Panc1 (cell line): ENCODE measurements at places on chromosomes 6 and 20. TPM values are rescaled to one million over a fixed set of nuclear protein-coding genes. Genes with fewer than 3 reads are reported as not detected.

The TP53RK gene
- 13.7 TPM for total RNA-seq

GRCh38 chr6:12586721-12587480, 129.7 kb upstream of the PHACTR1 start:
- H3K4me3 ChIP-seq = no peak overlapping the region
- H3K27me3 ChIP-seq = no peaks in the 10 kb centered on the region
- no peak for DNase-seq
- H3K27ac ChIP-seq = no peak overlapping the region

DNA sequence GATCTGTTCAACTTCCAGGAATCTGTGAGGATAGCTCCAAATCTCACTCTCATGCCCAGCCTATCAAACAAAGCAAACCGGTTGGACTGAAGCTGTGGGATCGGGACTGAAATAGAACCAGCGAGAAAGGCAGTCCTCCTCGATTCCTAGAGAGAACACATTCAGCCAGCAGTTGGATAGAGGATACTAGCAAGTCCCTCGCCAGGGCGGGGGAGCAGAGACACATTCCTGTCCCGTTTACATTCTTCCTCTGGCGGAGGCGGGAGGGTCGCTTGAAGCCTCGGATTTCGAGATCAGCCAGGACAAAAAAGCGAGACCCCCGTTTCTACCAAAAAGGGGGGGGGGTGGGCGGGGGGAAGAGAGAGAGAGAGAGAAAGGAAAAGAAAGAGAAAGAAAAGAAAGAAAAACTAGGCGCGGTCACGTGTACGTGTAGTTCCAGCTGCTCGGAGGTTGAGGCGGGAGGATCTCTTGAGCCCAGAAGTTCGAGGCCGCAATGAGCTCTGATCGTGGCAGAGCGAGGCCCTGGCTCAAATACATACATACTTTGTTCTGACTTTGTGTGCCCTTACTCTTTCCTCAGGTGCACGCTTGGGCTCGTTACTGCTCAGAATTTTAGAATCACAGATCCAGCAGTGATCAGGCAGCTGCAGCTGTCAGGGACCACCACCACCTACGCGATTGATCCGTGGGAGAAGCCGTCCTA, 19.5 kb downstream of the ZNF311 start:
- peak; percentile 97 for DNase-seq
- H3K4me1 ChIP-seq = peaks cover 14% of the 10 kb centered on the region
- H3K27me3 ChIP-seq = no peaks in the 10 kb centered on the region

DNA sequence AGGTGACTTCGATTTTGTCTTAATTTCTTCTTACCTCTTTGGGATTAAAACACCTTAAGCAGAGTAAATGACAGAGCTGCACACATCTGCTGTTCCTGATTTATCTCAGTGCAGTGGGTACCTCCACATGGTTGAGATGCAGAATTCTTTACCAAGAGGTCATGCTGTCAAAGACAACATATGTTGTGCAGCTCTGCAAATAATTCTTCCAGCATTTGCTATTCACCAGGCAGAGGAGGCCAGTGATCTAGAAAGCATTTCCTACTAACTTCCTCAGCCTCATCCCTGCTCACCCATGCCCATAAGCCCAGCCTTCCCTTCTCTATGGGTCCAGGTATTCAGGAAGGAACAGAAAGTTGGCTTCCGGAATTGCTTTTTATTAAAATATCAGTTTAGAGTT, 109.3 kb downstream of the THBS2 start:
- no peaks in the 10 kb centered on the region for H3K27me3 ChIP-seq
- DNase-seq = no peak
- H3K27ac ChIP-seq = no peak overlapping the region
- no peaks in the 10 kb centered on the region for H3K36me3 ChIP-seq
- H3K4me1 ChIP-seq = no peaks in the 10 kb centered on the region

The C2 gene
- total RNA-seq = 1.0 TPM

GRCh38 chr20:16517946-16518783, 55.1 kb downstream of the KIF16B start:
- no peaks in the 10 kb centered on the region for H3K27me3 ChIP-seq
- no peaks in the 10 kb centered on the region for H3K4me1 ChIP-seq
- H3K36me3 ChIP-seq = no peaks in the 10 kb centered on the region
- DNase-seq = peak; percentile 42
- H3K27ac ChIP-seq = no peak overlapping the region

The MICA gene
- total RNA-seq = 33.9 TPM

The EYA4 gene
- not detected for total RNA-seq

The EZR gene
- 263 TPM for total RNA-seq

GRCh38 chr20:34861386-34862084, 11.1 kb downstream of the GGT7 start:
- H3K27me3 ChIP-seq = no peaks in the 10 kb centered on the region
- no peak overlapping the region for H3K4me3 ChIP-seq
- no peaks in the 10 kb centered on the region for H3K36me3 ChIP-seq
- no peak for DNase-seq
- no peaks in the 10 kb centered on the region for H3K4me1 ChIP-seq

The SLC17A2 gene
- total RNA-seq = not detected

The EYS gene
- total RNA-seq = not detected

The WFDC12 gene
- not detected for total RNA-seq

The SPATA25 gene
- 1.8 TPM for total RNA-seq
